Activated CD4-positive, alpha-beta T cell treated with anti-CD3 and anti-CD28 coated beads for 48 hours (primary cell): ENCODE measurements at places on chromosomes 12 and 14.

DNA sequence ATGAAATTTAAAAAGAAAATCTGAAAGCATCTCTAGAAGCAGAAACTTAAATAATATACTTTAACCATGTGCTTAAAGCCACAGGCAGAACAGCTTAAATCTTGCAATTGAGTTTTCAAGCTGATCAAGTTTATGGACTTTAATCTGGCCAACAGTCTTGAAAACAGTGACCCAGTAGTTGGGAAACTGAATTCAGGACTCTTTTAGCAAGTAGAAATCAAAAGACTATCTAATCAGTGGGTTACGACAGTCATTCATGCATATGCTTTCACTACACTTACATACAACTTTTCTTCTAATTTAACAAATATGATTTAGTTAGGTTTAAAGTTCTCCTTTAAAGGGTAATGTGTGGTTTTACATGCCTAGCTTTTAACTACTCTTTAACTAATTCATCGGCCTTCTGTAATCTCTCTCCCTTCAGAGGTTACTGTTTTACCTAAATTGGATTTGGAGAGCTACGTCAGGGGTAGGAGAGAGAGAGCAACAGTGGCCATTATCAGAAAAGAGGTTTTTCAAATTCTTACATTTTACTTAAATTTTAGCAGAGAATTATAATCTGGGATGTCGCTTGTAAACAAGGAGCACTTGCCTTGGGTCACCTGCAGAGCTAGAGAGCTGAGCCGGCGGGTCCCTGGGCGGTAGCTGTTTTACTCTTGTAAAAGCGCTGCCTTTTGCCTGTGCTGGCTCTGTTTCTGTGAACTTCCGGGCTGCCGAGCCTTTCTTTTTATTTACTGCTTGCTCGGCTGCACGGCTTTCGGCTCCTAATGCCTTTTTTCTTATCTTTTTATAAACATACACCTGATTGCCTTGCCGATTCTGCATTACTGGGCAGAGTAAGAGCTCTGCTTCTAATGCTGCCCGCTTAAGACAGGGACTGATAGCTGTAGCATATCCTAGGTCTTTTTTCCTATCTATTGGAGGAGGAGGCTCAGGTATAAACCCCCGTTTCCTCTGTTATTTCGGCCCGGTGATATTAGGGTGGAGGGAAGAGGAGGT, 17.4 kb upstream of the LYZ start:
- peak; percentile 67 for DNase-seq

- DNase-seq, result no peak
These were observed 56.9 kb downstream of the ACTN1 start for GRCh38 chr14:68922201-68922621.

GRCh38 chr12:25202137-25202536, 7.1 kb downstream of the ETFRF1 start:
- no peak for DNase-seq

GRCh38 chr12:11853126-11853525, 203.7 kb downstream of the ETV6 start:
- no peak for DNase-seq

DNA sequence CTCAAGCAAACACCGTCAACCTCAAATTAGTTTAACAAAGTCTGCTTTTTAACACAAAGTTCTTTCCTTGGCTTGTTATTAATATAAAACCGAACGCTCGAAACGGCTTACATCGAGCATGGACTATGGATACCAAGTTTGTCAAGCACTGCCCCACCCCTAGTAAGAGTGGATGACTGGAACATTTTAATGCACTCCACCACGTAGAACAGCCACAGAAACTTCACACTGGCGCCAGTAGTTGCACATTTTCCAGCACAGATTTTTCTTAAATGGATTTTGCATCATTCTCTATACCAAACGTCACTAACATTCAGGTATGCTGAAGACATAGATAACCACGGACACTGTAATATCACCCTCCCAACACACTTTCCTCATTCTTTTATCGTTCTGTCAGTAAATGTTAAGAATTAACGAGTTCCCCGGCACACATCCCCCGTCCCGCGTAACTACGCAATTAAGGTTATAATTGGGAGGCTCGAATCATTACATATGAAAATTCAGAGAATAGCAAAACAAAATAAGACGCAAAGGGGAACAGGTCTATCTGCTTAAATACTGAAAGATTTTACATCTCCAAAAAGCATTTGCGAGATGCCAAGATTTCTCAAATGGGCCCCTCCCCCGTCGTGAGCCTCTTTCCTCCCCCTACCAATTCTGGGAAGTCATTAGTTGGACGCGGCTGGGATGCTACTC, 990 bp downstream of the FERMT2 start:
- peak; percentile 14 for DNase-seq

- no peak for DNase-seq
These were observed 64.5 kb downstream of the FOXG1 start for GRCh38 chr14:28831126-28831525.

DNA sequence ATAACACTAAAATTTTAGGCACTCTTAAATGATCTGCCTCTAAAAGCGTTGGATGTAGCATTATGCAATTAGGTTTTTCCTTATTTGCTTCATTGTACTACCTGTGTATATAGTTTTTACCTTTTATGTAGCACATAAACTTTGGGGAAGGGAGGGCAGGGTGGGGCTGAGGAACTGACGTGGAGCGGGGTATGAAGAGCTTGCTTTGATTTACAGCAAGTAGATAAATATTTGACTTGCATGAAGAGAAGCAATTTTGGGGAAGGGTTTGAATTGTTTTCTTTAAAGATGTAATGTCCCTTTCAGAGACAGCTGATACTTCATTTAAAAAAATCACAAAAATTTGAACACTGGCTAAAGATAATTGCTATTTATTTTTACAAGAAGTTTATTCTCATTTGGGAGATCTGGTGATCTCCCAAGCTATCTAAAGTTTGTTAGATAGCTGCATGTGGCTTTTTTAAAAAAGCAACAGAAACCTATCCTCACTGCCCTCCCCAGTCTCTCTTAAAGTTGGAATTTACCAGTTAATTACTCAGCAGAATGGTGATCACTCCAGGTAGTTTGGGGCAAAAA, 4.1 kb downstream of the CDKN1B start:
- DNase-seq, result no peak

DNA sequence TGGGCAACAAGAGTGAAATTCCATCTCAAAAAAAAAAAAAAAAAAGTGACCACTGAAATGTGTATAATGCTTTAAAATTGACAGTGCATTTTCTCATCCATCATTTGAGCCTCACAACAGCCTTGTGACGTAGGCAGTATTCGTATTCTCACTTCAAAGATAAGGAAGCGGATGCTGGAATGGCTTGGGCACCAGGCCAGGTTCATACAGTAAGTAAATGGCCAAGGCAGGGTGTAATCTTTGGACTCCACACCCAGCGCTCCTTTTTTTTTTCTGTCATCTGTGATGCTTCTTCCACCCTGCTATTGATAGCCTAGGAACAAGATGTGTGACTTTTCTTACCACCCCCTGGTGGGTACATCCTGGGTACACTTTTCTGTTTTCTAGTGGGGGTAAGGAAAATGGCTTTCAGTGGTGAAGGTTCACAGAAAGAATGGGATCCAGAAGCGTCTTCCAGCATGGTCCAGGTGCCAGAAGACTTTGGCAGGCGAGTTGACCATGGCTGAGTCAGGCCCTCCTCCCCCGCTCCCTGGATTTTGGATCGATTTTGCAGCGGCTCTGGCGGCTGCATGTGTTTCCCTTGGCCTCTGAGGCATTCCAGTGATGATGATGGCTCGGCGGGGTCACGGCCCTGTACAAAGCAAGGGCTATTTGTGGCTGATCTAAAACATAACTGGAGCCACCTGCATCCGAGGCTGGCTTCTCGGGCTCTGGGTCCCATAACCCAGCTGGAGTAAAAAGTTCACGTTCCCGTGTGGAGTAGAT, 110.6 kb downstream of the CACNA1C start:
- no peak for DNase-seq

GRCh38 chr12:121806546-121807423, 3.0 kb downstream of the SETD1B start:
- DNase-seq, result no peak

DNA sequence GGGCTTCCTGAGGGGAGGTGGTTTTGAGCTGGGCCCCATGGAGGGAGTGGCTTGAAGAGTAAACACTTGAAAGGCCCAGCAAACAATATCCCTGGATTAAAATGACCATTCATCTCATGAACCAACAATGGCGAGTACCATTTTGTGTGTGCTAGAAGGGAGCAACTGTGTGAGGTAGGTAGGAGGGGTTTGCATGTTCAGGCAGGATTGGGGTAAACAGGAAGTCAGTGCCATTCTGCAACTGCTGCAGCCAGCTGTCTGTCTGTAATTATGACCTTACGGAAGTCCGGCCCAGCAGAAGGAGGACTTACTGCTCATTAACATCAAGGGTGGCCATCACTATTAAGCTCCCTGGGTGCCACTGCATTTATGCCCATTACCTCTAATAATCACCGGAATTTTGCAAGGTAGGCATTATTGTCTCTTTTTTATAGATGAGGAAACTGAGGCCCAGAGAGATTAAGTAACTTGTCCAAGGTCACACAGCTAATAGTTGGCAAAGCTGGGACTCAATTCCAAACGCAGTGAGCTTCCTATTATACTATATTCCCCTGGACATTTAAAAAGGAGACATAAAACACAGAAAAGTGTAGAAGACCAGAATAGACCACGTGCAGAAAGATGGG, 16.6 kb upstream of the IFI27L2 start:
- no peak for DNase-seq

DNA sequence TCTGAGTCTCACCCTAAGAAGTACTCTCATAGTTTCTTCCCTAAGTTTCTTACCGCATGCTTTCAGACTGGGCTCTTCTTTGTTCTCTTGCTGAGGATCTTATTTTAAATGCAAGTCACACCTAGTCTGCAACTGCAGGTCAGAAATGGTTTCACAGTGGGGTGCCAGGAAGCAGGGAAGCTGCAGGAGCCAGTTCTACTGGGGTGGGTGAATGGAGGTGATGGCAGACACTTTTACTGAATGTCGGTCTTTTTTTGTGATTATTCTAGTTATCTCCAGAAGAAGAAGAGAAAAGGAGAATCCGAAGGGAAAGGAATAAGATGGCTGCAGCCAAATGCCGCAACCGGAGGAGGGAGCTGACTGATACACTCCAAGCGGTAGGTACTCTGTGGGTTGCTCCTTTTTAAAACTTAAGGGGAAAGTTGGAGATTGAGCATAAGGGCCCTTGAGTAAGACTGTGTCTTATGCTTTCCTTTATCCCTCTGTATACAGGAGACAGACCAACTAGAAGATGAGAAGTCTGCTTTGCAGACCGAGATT, 1.7 kb downstream of the FOS start:
- no peak for DNase-seq

GRCh38 chr14:50101417-50101816, 15.0 kb downstream of the VCPKMT start:
- DNase-seq, result no peak

- DNase-seq, result no peak
These were observed 200.3 kb upstream of the NPAS3 start for GRCh38 chr14:32738206-32738871.

DNA sequence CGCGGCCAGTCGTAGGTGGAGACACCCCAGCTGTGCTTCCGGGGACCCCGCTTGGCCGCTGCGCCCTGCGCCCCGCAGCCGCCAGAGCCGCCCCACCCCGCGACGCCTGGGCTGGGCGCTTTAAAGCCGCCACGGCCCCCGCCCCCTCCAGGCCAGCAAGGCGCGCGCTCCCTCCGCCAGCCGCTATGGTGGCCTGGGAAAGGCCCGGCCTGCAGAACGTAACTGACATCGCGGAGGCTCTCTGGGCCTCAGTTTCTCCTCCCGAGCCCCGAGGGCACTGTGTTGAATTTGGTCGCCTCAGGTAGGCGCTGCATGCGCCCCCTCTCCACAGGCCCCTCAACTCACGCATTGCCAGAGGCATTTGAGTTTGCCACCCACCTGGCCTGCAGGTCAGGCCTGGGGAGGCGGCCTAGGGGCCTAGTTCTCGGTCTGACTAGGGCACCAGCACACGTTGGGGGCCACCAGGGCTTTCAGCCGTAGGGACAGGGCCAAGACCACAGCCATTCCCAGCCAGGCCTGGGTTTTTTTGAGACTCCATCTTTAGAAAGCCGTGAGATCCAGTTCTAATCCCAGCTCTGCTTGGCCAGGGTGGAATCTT, at the start of gene NGB:
Gene NGB, minus strand, starts transcription at position 94 of the 598 bp plus-strand sequence. CDS start 269 bp downstream, outside the sequence.
- DNase-seq, result no peak

- DNase-seq, result no peak
These were observed 13.8 kb downstream of the MGP start for GRCh38 chr12:14871886-14872285.

DNA sequence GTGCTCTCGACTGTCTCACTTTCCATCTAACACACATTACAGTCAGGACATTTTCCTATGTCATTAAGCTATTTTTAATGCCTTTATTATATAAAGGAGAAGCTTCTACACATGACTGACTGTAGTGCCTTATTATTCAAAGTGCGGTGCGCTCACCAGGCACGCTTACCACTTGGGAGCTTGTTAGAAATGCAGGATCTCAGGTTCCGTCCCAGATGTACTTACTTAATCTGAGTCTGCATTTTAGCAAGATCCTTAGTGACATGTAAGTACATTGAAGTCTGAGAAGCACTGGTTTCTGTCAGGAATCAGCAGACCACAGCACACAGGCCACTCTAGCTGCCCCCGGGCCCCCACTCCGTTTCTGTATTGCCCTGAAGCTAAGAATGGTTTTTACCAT, 44.7 kb upstream of the MDM1 start:
- no peak for DNase-seq
